ENCODE measurements at places on chromosomes 5 and 9.

DNA sequence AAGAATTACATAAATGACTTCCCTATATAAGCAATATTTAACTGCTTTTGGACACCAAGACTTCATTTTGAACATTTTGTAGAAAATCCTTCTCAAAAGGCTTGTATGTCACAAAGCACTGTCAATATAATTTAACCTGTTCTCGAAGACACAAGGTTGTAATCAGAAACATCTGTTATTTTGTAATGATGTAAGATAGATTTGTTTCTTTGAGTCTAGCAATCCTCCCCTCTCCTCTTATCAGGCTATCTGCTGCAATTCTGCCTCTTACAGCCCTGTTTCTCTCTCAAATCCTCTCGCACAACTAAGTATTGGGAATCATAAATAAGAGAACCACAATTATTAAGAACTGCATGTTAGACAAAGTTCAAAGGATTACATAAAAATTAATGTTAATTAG lies 18.6 kb upstream of the TARS1 start:
- no peak for DNase-seq

DNA sequence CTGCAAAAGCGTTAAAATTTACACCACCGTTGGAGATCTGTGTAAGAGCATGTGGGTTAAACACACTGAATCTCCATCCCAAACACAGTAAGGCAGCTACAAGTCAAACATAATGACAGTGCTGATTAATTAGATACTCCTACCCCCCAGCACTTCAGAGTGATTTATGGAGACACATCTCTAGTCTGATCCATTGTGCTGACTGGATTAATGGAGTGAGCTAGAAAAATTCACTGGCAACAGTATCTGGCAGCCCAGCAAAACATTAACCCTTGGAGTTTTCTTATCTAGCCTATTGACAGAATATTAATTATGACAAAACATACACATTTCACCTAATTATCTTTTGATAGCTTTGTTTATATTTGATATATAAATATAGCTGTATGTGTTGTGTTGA lies 188.6 kb upstream of the ISL1 start:
- DNase-seq: no peak

DNA sequence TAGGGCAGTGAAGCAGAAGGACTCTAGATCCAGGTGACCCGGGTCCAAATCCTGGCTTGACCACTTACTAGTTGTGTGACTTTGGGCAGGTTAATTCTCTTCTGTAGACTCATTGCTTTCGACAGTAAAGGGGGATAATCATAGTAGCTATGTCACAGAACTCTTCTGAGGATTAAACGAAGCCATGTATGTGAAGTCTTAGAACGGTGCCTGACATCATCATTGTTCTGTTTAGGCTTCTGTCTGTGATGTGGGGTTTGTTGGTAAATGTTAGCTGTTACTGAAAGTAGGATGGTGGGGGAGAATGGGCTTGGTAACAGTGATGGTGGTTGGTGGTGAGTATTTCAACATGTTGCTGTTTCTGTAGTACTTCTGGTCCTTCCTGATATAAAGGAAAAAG lies 73.7 kb downstream of the MAP1B start:
- DNase-seq: no peak

DNA sequence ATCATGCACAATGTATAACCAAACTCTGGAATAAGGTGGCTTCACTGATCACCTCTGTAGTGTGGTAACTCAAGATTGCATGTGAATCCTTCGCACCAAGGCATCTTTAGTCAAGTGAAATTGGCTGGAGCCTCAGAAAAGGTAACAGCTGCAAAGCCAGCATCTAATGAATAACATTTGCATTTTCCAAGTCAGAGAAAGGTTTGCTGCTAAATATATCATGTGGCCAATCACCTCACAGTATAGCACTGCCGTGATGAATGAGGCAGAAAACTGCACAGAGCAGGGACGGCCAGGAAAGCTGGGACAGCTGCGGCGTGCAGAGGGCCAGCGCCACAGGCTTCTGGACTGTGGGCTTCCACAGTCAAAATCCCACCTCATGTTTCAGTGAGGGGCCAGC lies 18.5 kb downstream of the MRPS27 start:
- no peak for DNase-seq

GRCh38 chr5:14776602-14777001 lies 95.0 kb downstream of the ANKH start:
- DNase-seq: no peak

- no peak for DNase-seq
Measured at GRCh38 chr5:119347991-119348390, 7.8 kb upstream of the TNFAIP8 start.

DNA sequence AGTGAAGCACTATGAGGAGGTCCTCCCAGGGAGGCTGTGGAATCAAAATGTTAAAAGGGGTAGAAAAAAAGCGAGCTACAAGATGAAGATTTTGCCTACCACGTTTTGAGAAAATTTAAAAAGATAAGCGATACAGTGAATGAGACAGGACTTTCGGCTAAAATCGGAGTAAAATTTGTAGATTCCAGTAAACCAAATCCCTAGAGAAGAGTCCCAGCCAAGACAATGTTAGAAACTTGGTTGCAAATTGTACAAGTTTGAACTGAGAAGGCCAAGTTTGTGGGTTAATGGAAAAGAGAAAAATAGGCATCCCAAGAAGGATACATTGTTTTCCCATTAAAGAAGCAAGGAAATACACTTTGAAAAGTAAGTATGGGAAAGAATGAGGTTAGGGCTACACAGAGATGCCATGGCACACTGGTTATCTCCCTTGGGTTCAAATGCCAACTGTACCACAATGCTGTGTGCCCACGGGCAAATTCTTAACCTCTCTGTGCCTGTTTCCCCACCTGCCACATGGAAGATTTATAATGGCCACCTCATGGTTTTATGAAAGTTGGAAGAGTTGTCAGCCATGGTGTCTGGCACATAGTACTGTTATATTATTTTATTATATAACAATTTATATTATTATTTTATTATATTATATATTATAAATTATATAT lies 16.2 kb upstream of the MGAT1 start:
- no peak for DNase-seq

GRCh38 chr5:120293796-120294195 lies 170.3 kb upstream of the PRR16 start:
- no peak for DNase-seq

GRCh38 chr5:33362915-33363314 lies 77.8 kb upstream of the TARS1 start:
- no peak for DNase-seq

DNA sequence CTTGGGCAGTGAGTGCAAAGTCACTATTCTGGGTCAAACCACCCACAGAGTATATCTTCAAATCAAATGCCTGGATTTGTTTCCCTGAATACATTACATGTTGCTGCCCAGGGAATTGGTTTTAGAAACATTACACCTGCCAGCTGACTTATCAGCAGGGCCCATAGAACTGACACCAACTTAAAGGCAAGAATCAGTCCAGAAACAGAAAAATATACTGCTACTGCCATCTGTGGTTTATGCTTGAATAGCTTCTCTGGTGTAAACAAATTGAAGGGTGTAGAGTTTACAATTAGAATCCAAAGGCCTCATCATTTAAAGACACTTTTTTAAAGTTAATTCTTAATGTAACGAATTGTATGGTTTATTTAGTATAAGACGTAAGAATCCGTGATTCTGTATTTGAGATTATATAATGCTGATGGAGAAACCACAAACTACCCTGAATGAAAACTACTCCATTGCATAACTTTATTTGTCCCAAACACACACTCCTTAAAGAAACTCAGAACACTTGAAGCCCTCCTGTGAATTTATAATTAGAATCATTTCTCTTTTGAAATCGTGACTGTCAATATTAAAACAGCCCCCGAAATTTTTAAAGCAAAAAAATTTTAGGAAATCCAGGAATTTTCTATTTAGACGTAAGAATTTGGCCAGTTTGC lies 6.2 kb downstream of the NR6A1 start:
- no peak for DNase-seq

DNA sequence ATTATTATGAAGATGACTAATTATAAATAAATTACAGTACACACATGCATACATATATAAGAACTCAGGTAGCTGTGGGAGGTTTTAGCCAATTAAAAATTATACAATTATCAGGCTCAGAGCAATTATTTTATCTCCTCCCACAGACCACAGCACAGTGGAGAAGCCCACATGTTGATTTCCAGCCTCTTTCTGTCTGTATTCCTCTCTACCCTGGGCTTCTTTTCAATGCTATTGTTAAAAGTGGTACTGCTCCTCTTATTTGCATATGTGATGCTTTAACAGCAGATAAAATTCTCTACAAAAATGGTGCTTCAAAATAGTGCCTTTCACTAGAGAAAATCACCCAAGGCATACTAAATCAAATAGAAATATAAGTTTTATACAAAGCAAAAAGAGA lies 218.7 kb downstream of the NFIB start:
- DNase-seq: no peak

DNA sequence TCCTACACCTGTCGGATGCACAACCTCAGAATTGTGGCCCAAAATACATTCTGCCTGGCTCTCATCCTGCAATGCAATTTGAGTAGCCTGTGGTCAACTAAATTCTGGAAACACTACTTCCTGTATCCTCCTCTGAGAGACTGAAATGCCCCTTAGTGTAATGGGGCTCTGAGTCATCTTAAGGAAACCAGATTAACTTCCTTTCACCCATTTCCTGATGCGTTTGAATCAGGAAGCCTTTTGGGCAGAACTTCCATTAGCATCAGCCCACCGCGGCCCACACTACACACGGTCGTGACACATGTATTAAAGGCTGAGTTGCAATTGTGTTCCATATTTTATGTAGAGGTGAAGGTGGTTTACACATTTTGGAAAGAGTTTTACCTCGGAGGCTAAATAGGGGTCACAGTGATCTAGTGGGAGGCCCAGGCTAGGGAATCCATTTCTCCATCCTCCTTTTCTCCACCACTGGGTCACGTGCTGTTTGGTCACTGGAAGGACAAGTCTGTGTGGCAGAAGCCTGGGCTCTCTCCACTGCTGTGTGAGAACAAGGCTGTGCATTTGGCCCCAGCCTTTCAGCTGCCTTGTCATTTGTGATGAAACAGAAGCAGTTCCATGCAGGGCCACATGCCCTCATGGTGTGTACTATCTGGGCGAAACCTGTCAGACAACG lies 55.9 kb downstream of the DAP start:
- no peak for DNase-seq

GRCh38 chr5:73115399-73116051 lies 4.8 kb upstream of the TMEM171 start:
- DNase-seq: no peak

DNA sequence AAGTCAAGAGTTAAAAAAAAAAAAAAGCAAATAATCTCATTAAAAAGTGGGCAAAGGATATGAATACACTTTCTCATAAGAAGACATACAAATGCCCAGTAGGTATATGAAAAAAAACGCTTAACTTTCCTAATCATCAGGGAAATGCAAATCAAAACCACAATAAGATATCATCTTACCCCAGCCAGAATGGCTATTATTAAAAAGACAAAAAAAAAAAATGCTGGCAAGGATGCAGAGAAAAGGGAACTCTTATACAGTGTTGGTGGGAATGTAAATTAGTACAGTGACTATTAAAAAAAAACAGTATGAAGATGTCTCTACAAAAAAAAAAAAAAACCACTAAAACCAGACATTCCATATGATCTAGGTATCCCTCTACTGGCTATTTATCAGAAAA lies 79.4 kb downstream of the LPAR1 start:
- DNase-seq: no peak

- DNase-seq: no peak
Measured at GRCh38 chr5:81825237-81825636, 74.3 kb upstream of the SSBP2 start.

GRCh38 chr5:38258319-38259061 lies at the start of gene EGFLAM:
TSS of gene EGFLAM (plus strand) at chr5:38258559. CDS start at chr5:38258755, 196 bp downstream.
- DNase-seq: no peak

DNA sequence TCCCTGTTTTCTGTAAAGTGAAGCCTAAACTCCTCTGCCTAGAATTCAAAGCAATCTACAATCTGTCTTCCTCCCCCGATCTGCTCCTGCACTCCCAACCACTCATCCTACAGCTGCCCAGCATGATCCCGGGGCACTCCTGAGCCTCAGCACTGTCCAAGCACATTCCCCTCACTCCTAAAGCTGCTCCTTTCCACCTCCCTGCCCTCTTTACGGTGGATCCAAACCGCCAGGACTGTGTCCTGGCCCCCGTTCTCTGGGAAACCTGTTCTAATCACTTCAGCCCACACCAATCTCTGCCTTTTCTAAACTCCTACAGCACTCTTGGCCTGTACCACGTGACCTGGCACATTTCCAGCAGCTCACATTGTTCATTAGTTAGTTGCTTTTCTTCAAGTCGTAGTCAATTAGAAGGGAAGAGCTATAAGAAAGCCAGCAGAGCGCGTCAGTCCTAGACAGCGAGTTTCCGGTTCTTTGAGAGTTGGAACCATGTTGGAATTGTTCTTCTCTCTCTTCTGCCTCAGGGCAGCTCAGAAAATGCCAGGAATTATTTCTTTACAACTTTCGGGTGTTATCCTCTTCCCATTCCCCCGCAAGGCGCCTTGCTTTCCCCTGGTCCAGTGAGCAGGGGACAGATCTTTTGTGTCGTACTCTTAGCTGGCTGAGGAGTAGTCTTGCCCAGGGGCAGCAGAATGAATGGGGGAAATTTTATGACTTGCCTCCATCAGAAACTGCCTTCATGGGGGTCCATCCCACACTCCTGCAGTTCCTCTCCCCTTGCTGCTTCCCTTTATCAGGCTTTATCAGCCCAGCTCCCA lies 60.7 kb downstream of the NRG2 start:
- DNase-seq: no peak

GRCh38 chr9:18568973-18569372 lies 95.0 kb downstream of the ADAMTSL1 start:
- DNase-seq: no peak

DNA sequence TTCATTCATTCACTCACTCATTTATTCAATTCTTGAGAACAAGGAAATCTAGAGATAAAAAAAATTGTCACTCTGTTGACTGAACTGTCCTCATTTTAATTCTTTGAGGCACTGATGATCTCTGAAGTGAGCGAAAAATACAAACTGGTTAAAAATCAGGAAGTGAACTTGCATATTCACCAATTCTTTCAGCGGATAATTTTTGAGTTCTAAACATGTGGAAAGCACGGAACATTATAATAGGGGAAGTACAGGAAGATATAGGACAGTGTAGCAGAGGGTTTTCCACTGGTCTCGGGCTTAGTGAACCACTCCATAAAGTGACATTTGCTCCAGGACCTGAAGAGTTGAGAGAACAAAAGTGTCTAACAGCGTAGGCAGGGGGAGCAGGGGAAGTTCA lies 169.5 kb downstream of the TLR4 start:
- no peak for DNase-seq

GRCh38 chr9:112249277-112249676 lies 74.2 kb upstream of the SUSD1 start:
- no peak for DNase-seq

- DNase-seq: no peak
Measured at GRCh38 chr5:62506659-62507460, 71.8 kb upstream of the LRRC70 start.
